ENCODE measurements at places on chromosomes 1 and 21. TPM values are rescaled to one million over a fixed set of nuclear protein-coding genes. Genes with fewer than 3 reads are reported as not detected.

The TLCD4 gene
- total RNA-seq = 0.41 TPM

The RORC gene
- total RNA-seq = 1.0 TPM

The GJA5 gene
- 189 TPM for total RNA-seq

The CACNA1S gene
- total RNA-seq = 0.08 TPM

The PDE9A gene
- total RNA-seq = 20.7 TPM

The ACBD3 gene
- 27.4 TPM for total RNA-seq

The OR2M3 gene
- total RNA-seq = not detected

The RBM8A gene
- total RNA-seq = 213 TPM

The PLA2G2C gene
- not detected for total RNA-seq

The CLSTN1 gene
- total RNA-seq = 84.8 TPM

The PTGER3 gene
- total RNA-seq = 6.5 TPM

The KCNN3 gene
- total RNA-seq = 17.3 TPM

The GSTM5 gene
- total RNA-seq = 27.9 TPM

The KCNT2 gene
- 7.1 TPM for total RNA-seq

All from endothelial cell (in vitro differentiated cells).